ENCODE measurements at places on chromosomes 4 and X. TPM values are rescaled to one million over a fixed set of nuclear protein-coding genes. Genes with fewer than 3 reads are reported as not detected.

GRCh38 chr4:1098311-1098925 lies 14.9 kb downstream of the RNF212 start:
- no peak for DNase-seq

DNA sequence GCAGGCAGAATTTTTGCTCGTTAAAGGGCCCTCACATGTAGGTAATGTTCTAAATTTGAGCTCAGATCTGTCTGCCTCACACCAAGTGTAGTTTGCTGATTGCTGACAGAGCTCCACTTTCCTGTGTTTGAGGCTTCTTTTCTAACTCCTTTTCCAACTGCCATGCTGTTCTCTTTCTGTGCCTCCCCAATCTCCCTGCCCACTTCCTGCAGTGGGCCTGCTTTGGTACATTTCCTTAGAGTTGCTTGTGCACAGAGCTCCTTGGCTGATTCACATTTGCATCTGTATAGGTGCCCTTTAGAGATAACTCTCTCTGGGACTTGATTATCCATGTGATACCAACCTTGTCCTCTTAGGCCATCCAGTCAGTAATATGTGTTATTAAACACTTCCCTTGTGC lies 4.5 kb downstream of the MED28 start:
- DNase-seq: no peak

Gene UGT2B10
- not detected for total RNA-seq

DNA sequence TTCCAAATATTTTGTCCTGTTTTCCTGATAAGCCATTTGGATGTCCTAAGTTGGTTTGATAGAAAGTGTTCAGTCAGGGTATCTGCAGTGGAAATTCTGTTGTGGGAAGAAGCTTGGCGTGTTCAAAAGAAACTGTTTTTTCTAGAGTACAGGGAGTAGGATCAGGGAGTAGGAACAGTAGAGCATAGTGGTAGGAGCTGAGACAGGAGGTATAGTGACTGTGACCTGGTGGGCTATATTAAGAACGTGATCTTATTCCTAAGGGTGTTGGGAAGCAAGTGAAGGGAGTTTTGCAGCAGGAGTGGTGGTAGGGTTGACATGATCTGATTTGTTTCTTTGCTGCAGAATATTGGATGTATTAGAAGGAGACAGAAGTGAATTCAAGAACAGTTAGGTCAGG lies 348.2 kb downstream of the BMPR1B start:
- no peak for DNase-seq

GRCh38 chr4:82017680-82018079 lies 356.1 kb downstream of the HNRNPD start:
- DNase-seq: no peak

All from H4 (cell line).